GOT3 (cell line): ENCODE measurements at places on chromosomes 6 and 20.

- no peak for DNase-seq
Observed at GRCh38 chr20:25539742-25540672, 45.3 kb downstream of the NINL start.

DNA sequence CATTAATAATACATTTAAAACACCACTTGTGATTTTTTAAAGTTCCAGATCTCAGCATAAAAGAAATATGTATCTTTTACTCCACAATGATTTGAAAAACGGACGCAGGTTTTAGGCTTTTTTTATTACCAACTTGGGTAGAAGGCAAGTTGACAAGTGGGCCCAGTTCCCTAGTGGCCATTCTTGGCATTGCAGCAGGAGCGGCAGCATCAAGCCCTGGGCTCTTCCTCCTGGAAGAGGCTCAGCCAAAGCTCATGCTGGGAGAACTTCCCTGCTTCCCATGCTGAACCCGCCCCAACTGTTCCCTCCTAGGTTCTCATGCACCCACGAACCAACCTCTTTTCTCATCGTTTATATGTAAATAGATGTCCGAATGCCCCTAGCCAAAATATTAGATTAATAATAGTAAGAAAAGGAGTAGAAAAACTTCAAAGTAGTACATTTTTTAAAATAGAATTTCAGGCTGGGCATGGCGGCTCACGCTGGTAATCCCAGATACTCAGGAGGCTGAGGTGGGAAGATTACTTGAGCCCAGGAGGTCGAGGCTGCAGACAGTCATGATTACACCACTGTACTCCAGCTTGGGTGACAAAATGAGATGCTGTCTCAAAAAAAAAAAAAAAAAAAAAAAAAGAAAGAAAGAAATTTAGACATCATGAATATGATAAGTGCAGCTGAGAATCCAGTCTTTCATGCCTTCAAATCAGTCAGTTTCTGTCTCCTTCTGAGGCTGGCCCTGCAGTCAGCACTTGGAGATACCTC is 18.2 kb upstream of the MYB start:
- DNase-seq, result no peak

DNA sequence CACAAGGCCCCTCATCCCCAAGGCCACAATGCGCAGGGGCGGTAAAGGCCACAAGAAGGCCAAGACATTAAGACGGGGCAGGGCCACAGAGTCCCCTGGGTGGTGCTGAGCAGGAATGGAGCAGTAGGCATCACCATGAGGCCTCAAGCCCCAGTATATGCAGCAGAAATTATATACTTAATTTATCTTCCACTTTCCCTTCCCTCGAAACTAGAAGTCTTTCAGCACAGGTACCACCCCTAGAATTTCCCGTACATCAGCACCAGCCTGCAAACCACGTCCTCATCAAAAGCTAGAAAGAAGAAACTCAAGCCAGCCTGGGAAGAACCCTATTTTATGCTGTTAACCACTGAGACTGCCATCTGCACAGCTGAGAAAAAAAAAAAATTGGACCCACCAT is 89.4 kb downstream of the PLG start:
- DNase-seq, result no peak

- no peak for DNase-seq
Observed at GRCh38 chr6:151738960-151739359, 68.5 kb upstream of the ESR1 start.

GRCh38 chr6:105911106-105911629 is 175.0 kb upstream of the PRDM1 start:
- DNase-seq, result no peak

DNA sequence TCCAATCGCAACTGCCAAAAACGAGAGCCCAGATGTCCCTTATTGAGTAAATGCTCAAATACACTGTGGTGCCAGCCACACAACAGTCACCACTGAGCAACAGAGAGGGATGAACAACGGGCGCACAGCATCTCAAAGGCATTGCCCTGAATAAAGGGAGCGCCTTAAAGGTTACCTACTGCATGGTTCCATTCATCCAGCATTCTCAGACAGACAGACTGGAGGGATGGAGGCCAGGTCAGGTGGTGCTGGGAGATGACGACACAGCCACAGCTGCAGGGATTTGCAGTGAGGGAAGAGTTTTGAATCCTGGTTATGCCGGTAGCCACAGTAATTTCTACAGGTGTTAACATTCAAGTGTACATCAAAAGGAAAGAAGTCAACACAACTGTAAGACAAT is 615.5 kb upstream of the AGPAT4 start:
- no peak for DNase-seq

DNA sequence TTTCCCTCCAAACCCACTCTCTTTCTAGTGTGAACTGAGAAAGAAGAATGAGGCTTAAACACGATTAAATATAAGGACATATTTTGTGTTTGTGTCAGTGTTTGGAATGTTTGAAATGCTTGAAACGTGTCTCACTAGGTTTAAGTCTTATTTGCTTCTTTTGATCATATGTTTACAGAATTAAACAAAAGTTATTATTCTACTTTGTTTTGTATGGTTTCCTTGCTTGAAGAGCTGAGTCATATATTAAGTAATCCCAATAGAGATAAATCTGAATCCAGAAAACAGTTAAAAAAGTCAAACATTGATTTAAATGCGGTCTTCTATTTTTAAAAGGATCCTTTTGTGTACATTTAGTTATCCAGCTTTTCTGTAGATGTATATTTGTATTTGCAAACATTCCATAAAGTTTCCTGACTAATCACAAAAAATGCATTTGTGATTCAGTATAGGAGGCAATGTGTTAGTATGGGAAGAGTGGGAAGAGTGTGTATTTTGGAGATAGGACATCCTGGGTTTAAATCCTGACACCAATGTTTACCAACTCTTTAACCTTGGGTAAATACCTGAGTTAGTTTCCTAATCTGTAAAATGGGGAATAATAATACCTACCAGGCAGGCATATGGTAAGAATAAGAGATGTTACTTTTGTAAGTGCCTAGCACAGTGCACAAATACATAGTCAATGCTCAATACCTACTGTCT is 72.9 kb downstream of the TSBP1 start:
- DNase-seq, result no peak

DNA sequence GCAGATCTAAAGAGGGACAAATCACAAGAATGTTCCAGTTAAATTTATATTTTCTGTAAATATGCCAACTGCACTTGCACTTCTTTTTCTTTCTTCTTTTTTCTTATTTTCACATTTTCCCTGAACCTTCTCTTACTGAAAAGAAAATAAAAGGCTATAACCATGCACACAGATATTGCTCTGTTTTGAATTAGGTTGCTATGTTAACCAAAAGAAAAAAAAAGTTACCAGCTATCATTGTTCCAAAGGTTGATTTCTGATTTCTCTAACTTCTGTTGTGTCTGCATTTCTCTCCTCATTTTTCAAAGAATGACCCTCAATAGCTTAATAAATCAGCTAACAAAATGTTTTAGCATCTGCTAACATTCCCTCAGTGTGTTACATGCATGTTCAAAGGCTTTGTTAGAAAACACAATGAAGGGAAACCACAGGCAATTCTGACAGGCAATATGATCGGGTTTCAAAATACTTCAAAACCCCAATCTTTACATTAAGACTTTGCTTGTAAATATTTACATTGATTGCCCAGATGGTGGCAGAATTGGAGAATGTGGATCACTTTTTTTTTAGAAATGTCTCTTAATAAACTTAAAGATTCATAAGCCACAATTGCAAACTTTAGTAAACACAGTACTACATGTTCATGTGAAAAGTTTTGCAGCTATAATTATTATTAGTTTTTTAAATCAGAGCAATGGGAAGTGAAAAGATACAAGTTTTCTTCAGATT is 928.3 kb upstream of the FLRT3 start:
- DNase-seq, result no peak

DNA sequence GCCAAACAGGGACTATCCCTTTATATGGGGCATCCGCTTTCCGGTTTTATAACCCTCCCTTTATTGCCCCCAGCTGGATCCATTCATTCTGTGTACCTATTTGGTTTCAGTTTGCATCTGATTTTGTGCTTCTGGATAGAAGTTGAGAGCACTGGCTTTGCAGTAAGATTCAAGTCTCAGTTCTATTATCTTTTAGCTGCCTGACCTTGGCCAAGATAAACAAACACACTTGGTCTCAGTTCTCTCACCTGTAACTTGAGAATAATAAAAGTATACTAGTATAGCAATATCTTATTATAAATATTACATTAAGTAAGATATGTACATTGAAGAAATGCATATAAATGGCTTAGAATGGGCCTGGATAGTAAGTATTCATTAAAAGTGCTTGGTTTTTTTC is 182.4 kb upstream of the TSHZ2 start:
- DNase-seq, result no peak

GRCh38 chr20:6055981-6056569 is 2.2 kb upstream of the LRRN4 start:
- DNase-seq, result no peak

DNA sequence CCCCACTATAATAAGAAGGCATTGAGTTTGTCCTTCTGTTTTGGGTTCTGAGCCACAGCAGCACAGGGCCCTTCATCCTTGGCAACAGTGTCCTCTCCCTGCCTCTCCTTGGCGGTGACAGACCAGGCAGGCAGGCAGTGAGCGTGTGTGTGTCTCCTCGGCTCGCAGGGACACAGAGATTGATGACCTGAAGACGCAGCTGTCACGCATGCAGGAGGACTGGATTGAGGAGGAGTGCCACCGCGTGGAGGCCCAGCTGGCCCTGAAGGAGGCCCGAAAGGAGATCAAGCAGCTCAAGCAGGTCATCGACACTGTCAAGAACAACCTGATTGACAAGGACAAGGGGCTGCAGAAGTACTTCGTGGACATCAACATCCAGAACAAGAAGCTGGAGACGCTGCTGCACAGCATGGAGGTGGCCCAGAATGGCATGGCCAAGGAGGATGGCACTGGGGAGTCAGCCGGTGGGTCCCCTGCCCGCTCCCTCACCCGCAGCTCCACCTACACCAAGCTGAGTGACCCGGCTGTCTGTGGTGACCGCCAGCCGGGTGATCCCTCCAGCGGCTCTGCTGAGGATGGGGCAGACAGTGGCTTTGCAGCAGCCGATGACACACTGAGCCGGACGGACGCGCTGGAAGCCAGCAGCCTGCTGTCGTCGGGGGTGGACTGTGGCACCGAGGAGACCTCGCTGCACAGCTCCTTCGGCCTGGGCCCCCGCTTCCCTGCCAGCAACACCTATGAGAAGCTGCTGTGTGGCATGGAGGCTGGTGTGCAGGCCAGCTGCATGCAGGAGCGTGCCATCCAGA is 24.0 kb downstream of the SDCBP2 start:
- DNase-seq, result no peak

DNA sequence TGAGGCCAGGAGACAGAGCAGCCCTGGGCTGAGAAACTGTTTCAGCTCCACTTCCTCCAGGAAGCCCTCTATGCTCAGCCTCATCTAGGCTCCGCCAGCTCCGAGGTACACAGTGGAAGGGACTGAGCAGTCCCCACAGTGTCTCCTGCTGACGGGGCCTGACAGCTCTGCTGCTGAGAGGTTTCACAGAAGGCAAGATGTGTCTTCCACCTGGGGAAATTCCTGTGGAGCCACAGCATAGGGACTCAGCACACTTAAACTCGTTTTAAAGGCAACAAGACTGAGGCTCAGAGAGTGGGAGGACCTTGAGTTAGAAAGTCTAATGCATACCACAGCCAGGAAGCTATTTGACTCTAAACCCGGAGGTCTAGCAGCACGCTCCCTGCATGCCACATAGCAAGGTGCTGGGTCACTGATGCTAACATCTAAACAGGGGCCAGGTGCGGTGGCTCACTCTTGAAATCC is 6.8 kb downstream of the ADA start:
- DNase-seq, result no peak

GRCh38 chr20:32965115-32965514 is 39.1 kb downstream of the SUN5 start:
- DNase-seq, result no peak

GRCh38 chr6:158717341-158718330 is 67.8 kb downstream of the SYTL3 start:
- DNase-seq, result no peak

DNA sequence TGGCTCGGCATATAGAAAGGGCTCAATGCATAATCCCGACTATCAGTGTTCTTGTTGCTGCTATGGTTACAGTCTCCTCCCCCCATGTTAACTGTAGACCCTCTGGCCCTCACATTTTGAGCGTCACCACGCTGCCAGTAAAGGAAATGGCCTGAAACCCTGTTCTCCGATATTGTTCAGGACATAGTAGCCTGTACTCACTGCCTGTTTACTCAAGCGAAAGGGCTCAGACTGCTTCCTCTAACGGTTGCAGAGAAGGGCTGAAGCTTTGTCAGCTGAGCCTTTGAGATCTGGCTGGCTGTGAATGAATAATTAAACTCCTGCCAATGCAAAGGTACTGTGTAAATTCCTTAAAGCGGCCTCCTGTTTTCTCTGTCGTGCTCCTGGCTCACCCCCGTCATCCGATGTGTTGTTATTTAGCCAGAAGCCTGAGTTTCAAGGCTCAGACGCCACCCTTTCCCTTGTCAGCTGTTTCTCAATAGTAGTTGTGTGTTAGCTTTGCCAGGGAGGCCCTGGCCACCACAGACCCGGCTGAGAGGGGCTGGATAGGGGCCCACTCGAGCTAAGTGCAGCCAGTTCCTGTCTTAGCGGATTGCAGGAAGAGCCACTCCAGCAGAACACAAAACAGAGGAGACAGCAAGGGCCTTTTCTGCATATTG is 31.2 kb upstream of the RALGAPA2 start:
- DNase-seq, result no peak

DNA sequence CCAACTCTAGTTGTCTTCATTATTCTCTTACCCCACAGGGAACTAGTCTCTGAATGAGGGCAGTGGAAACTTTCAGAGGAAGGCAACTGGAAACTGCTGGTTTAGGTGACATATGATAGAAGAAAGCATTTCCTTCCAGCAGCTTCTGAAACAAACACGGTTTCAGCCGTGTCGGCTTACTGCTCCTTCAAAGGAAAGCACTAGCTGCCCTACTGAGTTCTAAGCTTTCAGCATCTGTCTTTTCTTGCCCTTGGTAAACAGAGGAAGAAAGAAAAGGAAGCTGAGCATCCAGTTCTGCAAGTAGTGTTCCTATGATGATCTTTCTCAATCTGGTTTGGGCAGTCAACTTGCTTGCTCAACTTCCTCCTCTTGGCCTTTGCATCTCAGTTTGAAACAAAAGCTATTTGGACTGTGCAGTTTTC is 117.5 kb upstream of the CEP85L start:
- DNase-seq, result no peak

- no peak for DNase-seq
Observed at GRCh38 chr6:114007516-114007915, 36.6 kb upstream of the HDAC2 start.

GRCh38 chr20:37980383-37980782 is 52.9 kb downstream of the TTI1 start:
- no peak for DNase-seq

DNA sequence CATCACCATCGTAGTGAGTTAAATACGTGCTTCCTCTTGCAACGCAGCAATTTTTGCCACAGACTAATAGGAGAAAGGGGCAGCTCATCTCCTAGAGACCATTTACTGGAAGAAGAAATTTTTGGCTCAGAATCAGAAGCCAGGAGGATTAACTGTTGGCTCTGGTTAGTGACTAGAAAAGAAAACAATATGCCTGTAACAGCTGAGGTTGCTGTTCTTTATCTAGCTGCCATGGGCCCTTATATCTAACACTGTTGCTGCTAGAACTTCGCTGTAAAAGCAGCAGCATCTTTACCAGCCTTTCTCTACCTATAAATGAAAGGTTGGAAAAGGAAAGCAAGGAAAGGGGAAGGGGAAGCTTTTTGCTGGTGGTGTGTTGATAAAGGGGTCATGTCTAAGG is 65.9 kb downstream of the FAM135A start:
- no peak for DNase-seq

GRCh38 chr6:129046526-129046925 is 163.6 kb downstream of the LAMA2 start:
- no peak for DNase-seq
